Activated CD8-positive, alpha-beta memory T cell treated with anti-CD3 and anti-CD28 coated beads, Interleukin-2, amount 10 ng/mL, durations not matched to agents 7 days and 5 days (primary cell): ENCODE measurements at places on chromosomes 11 and 22. TPM values are rescaled to one million over a fixed set of nuclear protein-coding genes. Genes with fewer than 3 reads are reported as not detected.

RSF1 gene
- total RNA-seq, result 54.6 TPM

GANAB gene
- total RNA-seq, result 248 TPM

GRCh38 chr11:79444923-79445322, 4.1 kb upstream of the TENM4 start:
- no peak for DNase-seq

GRCh38 chr11:11669233-11669846, 47.5 kb upstream of the GALNT18 start:
- DNase-seq, result no peak

- no peak for DNase-seq
These were observed 26.5 kb downstream of the ARHGEF17 start for GRCh38 chr11:73334384-73335203.

OR6Q1 gene
- total RNA-seq, result not detected

GRCh38 chr22:41911001-41911611, 3.8 kb downstream of the SHISA8 start:
- no peak for DNase-seq

GRAMD4 gene
- total RNA-seq, result 35.4 TPM

GRCh38 chr11:46633291-46634217, 16.2 kb downstream of the ATG13 start:
- DNase-seq, result no peak

DNA sequence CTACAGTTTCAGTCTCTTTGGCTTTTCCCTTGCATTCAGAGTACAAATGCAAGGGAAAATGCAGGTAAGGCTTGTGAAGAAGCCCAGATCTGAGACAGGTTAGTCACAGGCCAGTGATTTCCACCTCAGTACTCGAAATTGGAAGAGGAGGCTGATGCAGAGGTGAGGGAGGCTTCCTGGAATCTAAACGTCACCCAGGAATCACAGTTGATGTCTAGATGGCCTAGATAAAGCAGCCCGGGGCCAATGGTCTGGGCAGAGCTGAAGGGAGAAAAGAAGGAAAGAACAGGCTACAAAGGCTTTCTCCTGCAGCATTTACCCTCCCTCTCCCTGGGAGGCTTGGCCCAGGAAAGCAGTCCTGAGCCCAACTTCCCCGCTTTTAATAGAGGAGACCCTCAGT, 8.5 kb downstream of the TRIM6 start:
- no peak for DNase-seq

DNA sequence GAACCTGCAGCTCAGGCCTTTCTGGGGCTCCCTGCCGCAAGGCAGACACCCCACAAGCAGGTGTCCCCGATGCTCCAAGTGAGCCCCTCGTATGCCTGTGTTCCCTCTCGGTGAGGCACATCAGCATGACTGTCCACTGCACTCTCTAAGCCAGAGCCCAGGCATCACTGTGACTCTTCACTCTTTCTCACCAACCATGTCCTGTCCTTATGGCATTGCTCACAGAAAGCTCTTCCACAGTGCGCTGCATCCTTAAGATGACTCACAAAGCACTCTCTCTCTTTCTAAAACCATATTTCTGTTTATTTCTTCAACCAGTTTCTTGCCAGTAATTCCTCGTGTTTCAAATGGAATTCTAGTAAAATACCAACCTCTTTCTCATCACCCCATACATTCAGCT, 18.1 kb downstream of the GAB4 start:
- no peak for DNase-seq

CABP4 gene
- 3.4 TPM for total RNA-seq

DNA sequence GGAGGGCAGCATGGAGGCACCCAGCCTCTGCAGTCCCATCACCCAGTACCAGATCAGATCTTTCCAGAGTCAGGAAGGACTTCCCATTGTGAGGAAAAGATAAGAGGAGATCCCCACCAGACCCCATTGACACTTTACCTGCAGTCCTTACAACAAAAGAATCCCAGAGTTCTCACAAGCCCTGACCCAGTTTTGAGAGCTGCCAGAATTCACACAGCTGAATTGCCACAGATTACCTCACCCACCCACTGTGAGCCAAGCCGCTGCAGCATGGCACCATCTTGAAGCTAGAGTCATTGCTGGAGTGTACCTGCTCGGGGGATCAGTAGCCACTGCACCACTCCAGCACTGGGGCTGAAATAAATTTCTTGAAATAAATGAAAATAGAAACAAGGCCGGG, 91.8 kb upstream of the UBASH3B start:
- DNase-seq, result no peak

MRGPRF gene
- not detected for total RNA-seq

- no peak for DNase-seq
These were observed 85.0 kb downstream of the ALX4 start for GRCh38 chr11:44224867-44225501.

CHRNA10 gene
- 2.4 TPM for total RNA-seq

HOATZ gene
- total RNA-seq, result not detected

DNA sequence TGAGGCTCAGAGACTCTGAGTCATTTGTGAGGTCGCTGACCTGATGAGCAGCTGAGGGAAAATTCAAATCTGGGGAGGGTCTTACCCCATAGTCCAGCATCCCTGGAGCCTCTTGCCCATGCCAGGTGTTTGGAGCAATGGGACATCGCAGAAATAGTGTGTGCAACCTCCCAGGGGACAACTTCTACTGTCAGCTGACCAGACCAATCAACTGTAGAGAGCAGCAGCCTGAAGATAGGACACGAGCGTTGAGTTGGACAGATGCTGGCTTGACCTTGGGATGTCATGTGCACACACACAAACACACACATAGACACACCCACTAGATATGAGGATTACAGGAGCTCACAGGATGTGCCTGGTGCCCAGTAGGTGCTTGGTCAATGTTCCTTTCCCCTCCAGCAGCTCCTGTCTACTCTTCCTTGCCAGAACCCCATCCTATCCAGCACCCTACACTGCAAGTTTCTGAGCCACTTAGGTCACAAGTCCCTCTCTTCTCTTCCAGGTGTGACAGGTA, 59.1 kb upstream of the MPEG1 start:
- no peak for DNase-seq

GRCh38 chr11:67027943-67028542, 5.1 kb downstream of the SYT12 start:
- no peak for DNase-seq

DNA sequence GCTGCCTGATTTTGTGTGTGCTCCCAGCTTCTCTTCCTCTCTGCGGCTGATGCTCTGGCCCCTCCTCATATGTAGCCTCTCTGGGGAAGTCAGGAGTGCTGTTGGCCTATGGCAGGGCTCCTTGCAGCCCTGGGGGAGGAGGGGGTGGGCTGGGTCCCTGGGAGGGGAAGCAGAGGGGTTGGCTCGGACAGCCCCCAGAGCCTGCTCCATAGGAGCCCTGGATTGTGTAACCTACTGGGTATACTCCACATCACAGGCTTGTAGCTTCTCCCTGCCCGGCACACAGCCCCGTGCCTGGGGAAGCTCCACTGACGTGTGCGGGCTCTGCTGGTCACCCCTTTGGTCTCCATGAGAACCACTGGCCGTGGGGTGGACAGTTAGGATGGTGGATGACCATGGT, 113.8 kb downstream of the ST3GAL4 start:
- DNase-seq, result no peak

- no peak for DNase-seq
These were observed 1.9 kb downstream of the OR52K1 start for GRCh38 chr11:4484310-4484709.

GRCh38 chr22:44312766-44313165, at the start of gene SHISAL1:
SHISAL1 (minus strand) TSS chr22:44312951; CDS start chr22:44300945, 12,006 bp downstream.
- DNase-seq, result no peak

DNA sequence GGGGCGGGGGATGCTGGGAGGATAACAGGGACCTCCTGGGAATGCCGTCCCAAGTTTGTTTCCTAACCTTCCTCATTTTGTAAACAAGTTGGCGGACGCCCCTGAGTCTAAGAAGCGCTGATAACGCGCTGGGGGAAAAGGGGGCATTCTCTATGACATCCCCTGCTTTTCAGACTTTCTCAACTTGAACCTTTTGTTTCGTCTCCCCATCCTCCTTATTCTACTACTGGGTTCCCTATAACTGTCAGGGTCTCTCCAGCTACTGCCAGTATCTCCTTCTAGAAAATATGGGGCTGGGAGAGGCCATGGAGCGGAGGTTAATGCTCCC, 654 bp downstream of the TMEM86A start:
- no peak for DNase-seq

DNA sequence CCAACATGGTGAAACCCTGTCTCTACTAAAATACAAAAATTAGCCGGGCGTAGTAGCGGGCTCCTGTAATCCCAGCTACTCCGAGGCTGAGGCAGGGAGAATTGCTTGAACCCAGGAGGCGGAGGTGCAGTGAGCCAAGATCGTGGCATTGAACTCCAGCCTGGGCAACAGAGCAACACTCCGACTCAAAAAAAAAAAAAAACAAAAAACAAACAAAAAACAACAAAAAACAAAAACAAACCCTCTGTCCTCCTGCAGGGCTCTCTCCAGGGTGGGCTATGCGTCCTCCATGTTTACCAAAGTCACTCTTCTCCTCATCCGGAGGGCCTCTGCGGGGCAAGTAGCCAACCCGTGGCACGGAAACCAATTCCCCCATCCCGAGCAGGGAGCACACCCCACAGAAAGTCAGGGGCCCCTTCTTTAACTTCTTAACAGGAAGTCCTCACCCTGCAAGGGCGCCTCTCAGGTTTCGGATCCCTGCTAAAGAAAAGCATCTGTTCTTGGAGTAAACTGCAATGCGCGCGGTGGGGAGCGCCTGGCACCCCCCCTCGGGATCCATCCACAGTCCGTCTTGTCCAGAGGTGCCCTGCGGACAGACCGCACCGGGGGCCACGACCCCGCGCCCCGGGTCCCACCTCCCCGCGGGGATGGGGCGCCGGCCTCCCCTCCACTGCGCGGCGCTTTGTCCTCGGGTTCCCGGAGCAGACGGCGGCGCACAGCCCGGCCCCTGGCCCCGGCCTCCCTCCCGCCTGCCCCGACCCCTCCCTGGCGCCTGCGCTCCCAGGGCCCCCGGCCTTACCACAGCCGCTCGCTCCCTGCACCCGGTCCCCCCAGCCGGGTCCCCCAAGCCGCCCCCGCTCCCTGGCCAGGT, 712 bp downstream of the CERK start:
- DNase-seq, result peak; percentile 71

PIH1D2 gene
- 0.49 TPM for total RNA-seq
